Naive thymus-derived CD4-positive, alpha-beta T cell (primary cell): ENCODE measurements at places on chromosomes 1 and 21. TPM values are rescaled to one million over a fixed set of nuclear protein-coding genes. Genes with fewer than 3 reads are reported as not detected.

Gene AMY2A
- polyA plus RNA-seq = not detected

Gene ST6GALNAC3
- 0.30 TPM for polyA plus RNA-seq

Gene KRTAP12-2
- not detected for polyA plus RNA-seq

Gene SPRR2E
- polyA plus RNA-seq = not detected

Gene SYT6
- polyA plus RNA-seq = not detected

Gene CELA2B
- polyA plus RNA-seq = not detected

Gene MUTYH
- polyA plus RNA-seq = 31.5 TPM

Gene FCRL5
- polyA plus RNA-seq = not detected

Gene LCE6A
- not detected for polyA plus RNA-seq

Gene PCAT6
- polyA plus RNA-seq = not detected

Gene OR2AK2
- not detected for polyA plus RNA-seq

Gene NTPCR
- 27.8 TPM for polyA plus RNA-seq

Gene CRABP2
- 0.40 TPM for polyA plus RNA-seq

Gene SMPDL3B
- not detected for polyA plus RNA-seq

Gene LAX1
- polyA plus RNA-seq = 38.6 TPM

Gene TEKT2
- not detected for polyA plus RNA-seq

Gene MARK1
- polyA plus RNA-seq = not detected

Gene UBE2U
- polyA plus RNA-seq = not detected

Gene PPT1
- polyA plus RNA-seq = 264 TPM

Gene PCSK9
- not detected for polyA plus RNA-seq

Gene MMEL1
- 12.5 TPM for polyA plus RNA-seq

Gene JAM2
- polyA plus RNA-seq = 0.06 TPM

Gene TRIM63
- not detected for polyA plus RNA-seq

Gene PRR9
- not detected for polyA plus RNA-seq

Gene KLHL17
- polyA plus RNA-seq = 2.6 TPM

Gene OLIG2
- not detected for polyA plus RNA-seq

Gene HSD3B2
- not detected for polyA plus RNA-seq

Gene C1orf94
- not detected for polyA plus RNA-seq

Gene S100A6
- 568 TPM for polyA plus RNA-seq

Gene PCBP3
- polyA plus RNA-seq = 1.6 TPM

Gene LINGO4
- polyA plus RNA-seq = not detected

Gene SEMA6C
- 0.56 TPM for polyA plus RNA-seq

Gene KPRP
- not detected for polyA plus RNA-seq

Gene TDRD5
- not detected for polyA plus RNA-seq

Gene OR2T10
- not detected for polyA plus RNA-seq

Gene CHODL
- 0.09 TPM for polyA plus RNA-seq

Gene DISP3
- 0.53 TPM for polyA plus RNA-seq

Gene AUNIP
- not detected for polyA plus RNA-seq

Gene ITSN1
- 1.2 TPM for polyA plus RNA-seq
